ENCODE measurements at places on chromosomes 6 and 20. TPM values are rescaled to one million over a fixed set of nuclear protein-coding genes. Genes with fewer than 3 reads are reported as not detected.

GRCh38 chr6:114064862-114065261 lies 93.9 kb upstream of the HDAC2 start:
- no peak for DNase-seq

DNA sequence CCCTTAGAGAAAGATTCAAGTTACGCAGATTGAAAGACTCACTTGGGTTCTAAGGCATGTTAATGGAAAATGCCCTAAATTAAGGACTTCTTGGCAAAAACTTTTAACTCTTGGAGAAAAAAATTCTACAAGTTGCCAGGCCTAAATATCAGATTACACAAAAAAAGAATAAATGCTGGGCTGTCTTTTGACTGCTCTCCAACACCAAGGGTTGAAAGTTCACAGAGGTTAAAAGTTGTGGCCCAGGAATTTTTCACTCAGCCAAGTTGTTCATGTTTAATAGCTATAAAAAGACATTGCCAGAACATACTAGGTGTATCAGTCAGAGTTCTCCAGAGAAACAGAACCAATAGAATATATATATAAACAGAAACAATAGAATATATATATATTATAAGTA lies 268.4 kb upstream of the PRND start:
- no peak for DNase-seq

USP49 gene
- 0.34 TPM for polyA plus RNA-seq

GRCh38 chr20:50330504-50331313 lies 140.1 kb downstream of the CEBPB start:
- no peak for DNase-seq

GRCh38 chr6:12232821-12233220 lies 57.3 kb upstream of the EDN1 start:
- DNase-seq: peak; percentile 1

DNA sequence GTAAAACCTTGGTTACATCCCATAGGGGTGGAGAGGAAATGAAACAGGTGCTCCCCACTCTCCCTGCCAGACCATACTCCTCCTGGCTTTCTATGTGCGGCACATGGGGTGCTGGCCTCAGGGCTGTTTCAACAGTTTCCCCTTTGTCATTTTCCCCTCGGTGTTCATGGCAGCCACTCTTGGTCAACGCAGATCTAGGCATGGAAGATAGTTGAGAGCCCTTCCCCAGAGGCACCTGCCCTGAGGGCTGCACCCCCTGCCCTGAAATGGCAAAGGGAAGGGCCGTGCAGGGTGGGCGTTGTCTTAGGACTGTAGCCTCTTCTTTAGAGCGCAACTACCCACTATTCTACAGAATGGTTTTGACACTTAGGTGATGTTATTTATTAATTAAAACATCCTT lies 4.4 kb downstream of the CST1 start:
- no peak for DNase-seq

- no peak for DNase-seq
Observed at GRCh38 chr6:139146317-139146726, 11.4 kb downstream of the HECA start.

C6orf141 gene
- polyA plus RNA-seq: not detected

IL22RA2 gene
- polyA plus RNA-seq: not detected
